ENCODE measurements at places on chromosomes 12 and 14.

- no peak for DNase-seq
Measured at GRCh38 chr12:13069380-13069779, 25.2 kb downstream of the FAM234B start.

DNA sequence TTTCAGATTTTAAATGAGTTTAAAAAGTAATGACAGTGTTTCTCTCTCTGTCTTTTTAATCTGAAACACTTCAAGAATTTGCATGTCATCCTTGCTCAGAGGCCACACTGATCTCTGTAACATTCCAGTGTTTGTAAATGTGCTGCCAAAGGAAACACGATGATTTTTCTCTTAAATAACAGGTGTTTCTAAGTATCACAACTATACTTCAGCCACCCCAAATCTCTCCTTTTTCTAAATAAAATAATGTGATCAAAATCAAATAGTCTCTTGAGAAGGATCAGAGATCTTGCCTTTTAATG is 3.3 kb upstream of the GALC start:
- no peak for DNase-seq

- DNase-seq, result peak; percentile 56
Measured at GRCh38 chr12:80262771-80263170, 163.4 kb downstream of the OTOGL start.

DNA sequence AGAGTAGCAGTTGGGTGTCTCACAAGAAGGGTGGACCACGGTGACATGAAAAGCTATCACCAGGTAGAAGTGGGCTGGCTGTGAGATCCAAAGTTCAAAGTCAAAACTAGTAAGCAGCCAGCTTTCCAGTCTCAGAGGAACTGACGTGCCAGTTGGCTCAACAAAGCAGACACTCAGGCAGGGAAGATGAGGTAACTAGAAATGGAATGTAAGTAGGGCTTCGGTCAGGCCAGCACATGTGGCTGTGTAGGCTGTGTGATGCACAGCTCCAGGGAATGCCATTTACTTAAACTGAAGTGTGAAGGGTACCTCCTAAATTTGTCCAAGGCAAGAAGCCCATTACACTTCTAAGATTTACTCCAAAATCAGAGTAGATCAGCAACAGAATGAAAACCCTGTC is 43.6 kb downstream of the PTPRR start:
- DNase-seq, result peak; percentile 79
